NCI-H2029 treated with DMSO at 0.1 percent for 48 hours (cell line): ENCODE measurements at places on chromosomes 16 and 17.

DNA sequence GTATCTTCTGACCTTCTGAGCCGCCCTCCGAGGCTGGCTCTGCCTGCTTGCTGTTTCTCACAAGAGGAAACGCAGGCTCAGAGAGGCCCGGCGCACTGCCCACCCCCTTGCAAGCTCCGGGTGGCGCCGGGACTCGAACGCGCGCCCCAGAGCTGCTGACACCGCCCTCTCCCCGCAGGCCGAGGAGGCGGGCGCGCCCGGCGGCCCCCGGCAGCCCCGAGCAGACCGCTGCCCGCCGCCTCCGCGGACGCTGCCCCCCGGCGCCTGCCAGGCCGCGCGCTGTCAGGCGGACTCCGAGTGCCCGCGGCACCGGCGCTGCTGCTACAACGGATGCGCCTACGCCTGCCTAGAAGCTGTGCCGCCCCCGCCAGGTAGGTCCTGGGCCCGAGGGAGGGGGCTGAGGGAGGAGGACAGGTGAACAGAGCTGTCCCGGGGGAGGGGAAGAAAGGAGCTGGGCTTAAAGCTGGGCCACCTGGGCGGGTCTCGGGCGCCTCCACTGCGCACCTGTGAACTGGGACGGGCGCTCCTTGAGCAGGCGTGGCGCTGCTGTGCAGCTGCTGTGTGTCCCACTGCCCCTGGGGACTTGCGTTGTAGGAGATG, 18.2 kb downstream of the WFDC1 start:
- DNase-seq = no peak

DNA sequence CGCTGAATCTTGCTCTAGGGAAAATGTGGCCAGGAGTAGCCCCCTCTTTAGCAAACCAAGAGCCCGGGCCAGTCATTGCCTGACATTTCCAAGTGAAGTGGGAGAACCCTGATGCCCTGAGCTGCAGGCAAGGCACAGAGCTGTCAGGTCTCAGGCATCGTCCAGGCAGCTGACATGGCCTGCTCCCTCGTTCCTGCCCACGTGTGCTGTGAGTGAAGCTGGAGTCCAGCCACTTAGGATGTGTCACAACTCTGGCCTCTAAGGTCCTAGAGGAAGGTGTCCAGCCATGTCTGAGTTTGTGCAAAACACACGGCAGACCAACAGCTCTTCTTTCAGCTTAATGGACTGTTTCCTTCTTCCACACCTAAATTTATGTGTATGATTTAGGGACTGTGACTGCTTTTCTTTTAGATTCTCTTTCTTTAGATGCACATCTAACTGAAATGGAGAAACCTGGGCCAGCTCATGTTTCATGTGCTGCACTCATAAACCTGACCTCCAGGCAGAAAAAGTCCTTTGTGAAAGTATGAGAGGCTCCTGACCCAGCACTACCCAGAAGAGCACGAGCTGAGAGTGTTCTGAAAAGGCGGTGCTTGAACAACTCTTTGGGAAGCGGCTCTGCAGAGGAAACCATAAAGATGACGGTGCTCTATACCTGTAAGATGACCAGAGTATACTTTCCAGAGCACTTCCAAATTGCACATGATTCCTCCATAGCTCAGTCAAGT, 14.8 kb upstream of the LIMD2 start:
- no peak for DNase-seq

GRCh38 chr16:7185689-7186088, 147.0 kb upstream of the RBFOX1 start:
- DNase-seq = no peak

- DNase-seq = no peak
These were observed 28.6 kb upstream of the ITGA3 start for GRCh38 chr17:50027172-50027880.

GRCh38 chr17:49388290-49388640, 26.2 kb upstream of the ZNF652 start:
- DNase-seq = no peak

- DNase-seq = no peak
These were observed 30.3 kb downstream of the ALDH3A2 start for GRCh38 chr17:19678581-19679453.

DNA sequence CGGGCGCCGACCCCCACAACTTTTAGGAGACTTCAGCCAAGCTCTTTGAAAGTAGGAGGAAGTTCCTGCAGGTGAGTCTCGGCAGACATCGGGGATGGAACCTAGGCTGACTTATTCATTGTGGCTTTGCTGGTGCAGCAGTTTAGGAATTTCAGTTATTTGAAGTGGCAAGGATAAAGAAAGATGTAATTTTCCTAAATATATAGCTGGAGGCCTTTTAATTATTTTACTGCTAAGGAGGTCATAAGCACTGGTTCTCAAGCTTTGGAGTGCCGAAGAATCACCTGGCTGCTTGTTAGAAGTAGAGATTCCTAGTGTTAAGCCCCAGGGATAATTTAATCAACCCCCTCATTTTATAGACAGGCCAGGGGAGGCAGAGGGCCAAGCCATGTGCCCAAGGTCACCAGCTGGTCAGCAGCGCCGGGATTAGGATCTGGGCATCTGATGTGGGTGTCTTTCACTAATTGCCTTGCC, 28.9 kb upstream of the BCAR1 start:
- DNase-seq = no peak

GRCh38 chr16:66481081-66481942, 54.2 kb downstream of the BEAN1 start:
- DNase-seq = no peak

- no peak for DNase-seq
These were observed 176.7 kb downstream of the SOX9 start for GRCh38 chr17:72297326-72298115.
